ENCODE measurements at places on chromosomes 13 and 19. TPM values are rescaled to one million over a fixed set of nuclear protein-coding genes. Genes with fewer than 3 reads are reported as not detected.

CYP4F2 gene
- not detected for total RNA-seq

CIC gene
- total RNA-seq: 62.8 TPM

MAG gene
- 0.19 TPM for total RNA-seq

- no peak overlapping the region for H3K4me3 ChIP-seq
- DNase-seq: no peak
- H3K27ac ChIP-seq: no peak overlapping the region
- no peaks in the 10 kb centered on the region for H3K4me1 ChIP-seq
- no peaks in the 10 kb centered on the region for H3K36me3 ChIP-seq
These were observed 90.0 kb downstream of the OXGR1 start for GRCh38 chr13:96904232-96904631.

- H3K27me3 ChIP-seq: no peaks in the 10 kb centered on the region
- peak overlapping the region; percentile 95 for H3K4me3 ChIP-seq
- peak overlapping the region; percentile 87 for H3K27ac ChIP-seq
- peaks cover 56% of the 10 kb centered on the region for H3K4me1 ChIP-seq
- peak; percentile 42 for DNase-seq
These were observed 7.7 kb upstream of the CIRBP start for GRCh38 chr19:1261538-1261797.

- H3K27me3 ChIP-seq: no peaks in the 10 kb centered on the region
- no peaks in the 10 kb centered on the region for H3K4me1 ChIP-seq
- no peak overlapping the region for H3K27ac ChIP-seq
- DNase-seq: no peak
These were observed 291.6 kb upstream of the ARGLU1 start for GRCh38 chr13:106859533-106859904.

DNA sequence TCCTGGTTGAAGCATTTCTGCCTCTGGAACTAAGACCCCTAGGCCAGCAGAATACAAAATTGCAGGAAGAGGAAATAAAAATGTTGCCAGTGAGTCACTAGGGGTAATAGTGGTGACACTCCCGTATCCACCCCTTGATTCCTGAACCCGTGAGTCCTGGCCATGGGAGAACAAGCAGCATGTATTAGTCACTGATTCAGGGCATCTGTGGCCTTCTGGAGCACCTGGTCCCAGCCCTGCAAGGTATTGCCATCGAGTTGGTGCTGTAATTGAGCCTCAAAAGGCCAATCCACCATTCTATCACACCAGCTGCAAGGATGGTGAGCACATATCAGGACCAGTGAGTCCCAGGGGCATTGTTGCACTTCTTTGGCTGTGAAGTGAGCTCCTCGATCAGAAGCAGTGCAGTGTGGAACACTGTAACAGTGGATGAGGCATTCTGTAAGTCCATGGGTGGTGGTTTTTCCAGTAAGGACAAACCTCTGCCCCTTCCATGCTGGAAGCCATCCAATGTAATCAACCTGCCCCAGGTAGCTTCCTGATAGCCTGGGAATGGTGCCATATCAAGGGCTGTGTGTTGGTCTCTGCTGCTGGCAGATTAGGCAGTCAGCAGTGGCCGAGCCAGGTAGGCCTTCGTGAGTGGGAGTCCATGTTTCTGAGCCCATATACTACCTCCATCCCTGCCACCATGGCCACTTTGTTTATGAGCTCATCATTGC, 39.6 kb downstream of the C1QTNF9 start:
- no peak overlapping the region for H3K4me3 ChIP-seq
- no peak for DNase-seq
- no peaks in the 10 kb centered on the region for H3K4me1 ChIP-seq
- H3K36me3 ChIP-seq: no peaks in the 10 kb centered on the region
- no peaks in the 10 kb centered on the region for H3K27me3 ChIP-seq
